ENCODE measurements at places on chromosomes 4 and X. TPM values are rescaled to one million over a fixed set of nuclear protein-coding genes. Genes with fewer than 3 reads are reported as not detected.

- no peak for DNase-seq
Observed at GRCh38 chr4:52358883-52359321, 300.2 kb downstream of the USP46 start.

- no peak for DNase-seq
Observed at GRCh38 chr4:76272073-76272472, 20.6 kb downstream of the FAM47E start.

DNA sequence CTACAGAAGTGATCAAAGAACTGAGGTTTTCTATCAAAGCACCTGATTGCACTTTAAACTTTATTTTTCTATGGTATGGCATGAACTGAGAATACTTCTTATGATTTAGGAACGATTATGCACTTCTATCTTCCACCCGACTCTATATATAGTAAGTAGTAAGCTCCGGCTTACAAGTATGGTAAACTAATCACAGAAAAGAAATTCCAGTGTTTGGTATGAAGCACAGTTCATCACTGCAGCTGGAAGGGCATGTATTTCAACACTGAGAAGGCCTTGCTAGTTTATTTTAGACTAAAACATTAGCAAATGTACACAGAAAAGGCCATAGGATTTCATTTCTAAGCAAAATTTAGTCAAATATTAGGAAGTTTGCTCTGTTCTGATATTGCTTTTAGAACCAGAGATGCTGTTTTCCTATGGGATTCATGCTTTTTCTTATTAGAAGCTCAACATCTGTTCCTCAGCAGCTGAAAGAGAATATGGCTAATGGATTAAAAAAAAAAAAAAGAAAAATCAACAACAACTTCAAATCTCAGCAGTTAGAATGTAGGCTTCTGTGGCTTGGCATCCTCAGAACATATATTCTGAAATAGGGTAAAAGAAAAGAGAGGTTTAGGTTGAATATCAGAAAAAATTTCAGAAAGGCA is 273.5 kb downstream of the C4orf33 start:
- DNase-seq, result no peak

DNA sequence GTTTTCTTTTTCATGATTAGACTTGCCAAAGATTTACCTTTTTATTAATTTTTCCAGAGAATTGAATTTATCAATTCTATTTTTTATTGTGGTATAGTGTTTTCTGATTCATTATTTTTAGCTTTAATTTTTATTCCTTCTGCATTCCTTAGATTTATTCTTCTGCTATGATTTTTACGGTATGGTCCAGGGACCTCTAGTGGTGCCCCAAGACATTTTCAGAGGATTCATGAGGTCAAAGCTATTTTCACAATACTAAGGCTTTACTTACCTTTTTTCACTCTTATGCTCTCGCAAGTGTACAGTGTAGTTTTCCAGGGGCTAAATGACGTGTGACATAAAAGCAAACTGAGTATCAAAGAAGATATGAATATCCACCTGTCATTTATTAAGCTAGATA is 8.0 kb downstream of the RADX start:
- peak; percentile 2 for DNase-seq

GRCh38 chr4:12488672-12489071 is 995.5 kb downstream of the RAB28 start:
- DNase-seq, result no peak

DNA sequence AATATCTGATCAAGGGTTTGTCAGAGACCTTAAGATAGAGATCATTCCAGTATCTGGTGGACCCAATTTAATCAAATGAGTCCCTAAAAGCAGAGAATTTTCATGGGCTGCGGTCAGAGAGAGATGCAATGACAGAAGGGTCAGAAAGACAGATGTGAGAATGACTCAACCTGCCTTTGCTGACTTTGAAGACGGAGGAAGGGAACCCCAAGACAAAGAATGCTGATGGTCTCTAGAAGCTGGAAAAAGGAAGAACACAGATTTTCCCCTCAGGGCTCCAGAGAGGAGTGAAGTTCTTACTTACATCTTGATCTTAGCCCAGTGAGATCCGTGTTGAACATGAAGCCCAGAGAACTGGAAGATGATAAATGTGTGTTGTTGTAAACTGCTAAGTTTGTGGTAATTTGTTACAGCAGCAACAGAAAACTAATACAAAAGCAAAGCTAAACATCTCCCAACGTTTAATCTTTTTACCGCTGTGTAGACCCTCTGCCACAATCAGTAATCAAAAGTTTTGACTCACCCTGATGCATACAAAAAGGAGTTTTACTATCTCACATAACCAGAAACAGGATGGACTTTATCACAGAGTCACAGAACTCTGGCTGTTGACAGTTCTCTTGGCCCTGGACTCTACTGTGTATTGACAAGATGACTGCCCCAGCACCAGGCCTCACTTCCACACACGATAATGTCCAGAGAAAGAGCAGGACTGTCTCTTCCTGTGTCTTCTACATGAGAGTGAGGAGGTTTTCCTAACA is 70.2 kb upstream of the MAGEB2 start:
- DNase-seq, result no peak

DNA sequence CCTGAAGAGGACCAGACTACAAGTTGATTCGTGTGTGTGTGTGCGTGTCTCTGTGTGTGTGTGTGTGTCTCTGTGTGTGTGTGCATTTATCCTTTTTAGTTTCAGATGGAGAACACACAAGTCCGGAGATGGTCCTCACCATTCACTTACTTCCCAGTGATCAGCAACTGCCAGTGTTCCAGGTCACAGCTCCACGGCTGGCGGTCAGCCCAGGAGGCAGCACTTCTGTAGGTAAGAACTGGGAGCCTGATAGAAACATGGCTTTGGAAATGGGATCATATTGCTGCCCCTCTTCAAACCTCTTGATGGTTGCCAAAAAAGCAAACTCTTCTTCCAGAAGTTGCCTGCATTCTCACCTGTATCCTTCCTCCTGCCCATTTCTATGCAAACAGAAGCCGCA is 122.6 kb upstream of the ANXA3 start:
- DNase-seq, result no peak

DNA sequence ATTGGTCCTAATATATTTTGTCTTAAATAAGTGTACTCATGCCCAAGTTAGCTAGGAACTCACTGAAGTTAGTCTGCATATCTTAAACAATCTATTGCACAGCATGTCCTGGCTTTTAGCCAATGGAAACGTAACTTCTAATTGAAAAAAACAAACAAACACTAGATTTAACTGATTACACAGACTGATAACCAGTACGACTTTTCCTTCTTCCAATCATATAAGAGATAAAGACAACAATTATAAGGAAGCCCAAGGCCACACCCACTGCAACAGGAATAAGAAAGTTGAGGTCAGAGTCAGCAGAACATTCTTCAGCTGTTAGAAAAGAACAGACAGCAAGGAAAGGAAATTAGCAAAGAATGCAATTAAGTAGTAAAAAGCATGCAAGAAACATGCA is 40.8 kb downstream of the LAMP2 start:
- peak; percentile 33 for DNase-seq

- no peak for DNase-seq
Observed at GRCh38 chr4:5746829-5747737, 36.1 kb downstream of the EVC start.

DNA sequence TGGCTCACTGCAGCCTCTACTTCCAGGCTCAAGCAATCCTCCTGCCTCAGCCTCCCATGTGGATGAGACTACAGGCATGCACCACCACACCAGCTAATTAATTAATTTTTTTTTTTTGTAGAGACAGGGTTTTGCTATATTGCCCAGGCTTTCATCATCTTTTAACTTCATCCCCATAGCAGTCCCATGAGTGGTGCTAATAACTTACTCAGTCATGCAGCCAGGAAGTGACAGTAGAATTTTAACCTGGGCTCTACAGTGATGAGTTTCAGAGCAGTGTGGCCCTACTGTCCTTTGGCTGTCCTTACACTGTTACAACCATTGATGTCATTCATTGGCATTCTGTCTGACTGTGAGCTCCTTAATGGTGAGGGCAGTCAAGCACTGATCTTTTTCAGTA is 3.9 kb upstream of the OCIAD2 start:
- no peak for DNase-seq

- no peak for DNase-seq
Observed at GRCh38 chr4:161791796-161792556, 371.8 kb downstream of the FSTL5 start.

DNA sequence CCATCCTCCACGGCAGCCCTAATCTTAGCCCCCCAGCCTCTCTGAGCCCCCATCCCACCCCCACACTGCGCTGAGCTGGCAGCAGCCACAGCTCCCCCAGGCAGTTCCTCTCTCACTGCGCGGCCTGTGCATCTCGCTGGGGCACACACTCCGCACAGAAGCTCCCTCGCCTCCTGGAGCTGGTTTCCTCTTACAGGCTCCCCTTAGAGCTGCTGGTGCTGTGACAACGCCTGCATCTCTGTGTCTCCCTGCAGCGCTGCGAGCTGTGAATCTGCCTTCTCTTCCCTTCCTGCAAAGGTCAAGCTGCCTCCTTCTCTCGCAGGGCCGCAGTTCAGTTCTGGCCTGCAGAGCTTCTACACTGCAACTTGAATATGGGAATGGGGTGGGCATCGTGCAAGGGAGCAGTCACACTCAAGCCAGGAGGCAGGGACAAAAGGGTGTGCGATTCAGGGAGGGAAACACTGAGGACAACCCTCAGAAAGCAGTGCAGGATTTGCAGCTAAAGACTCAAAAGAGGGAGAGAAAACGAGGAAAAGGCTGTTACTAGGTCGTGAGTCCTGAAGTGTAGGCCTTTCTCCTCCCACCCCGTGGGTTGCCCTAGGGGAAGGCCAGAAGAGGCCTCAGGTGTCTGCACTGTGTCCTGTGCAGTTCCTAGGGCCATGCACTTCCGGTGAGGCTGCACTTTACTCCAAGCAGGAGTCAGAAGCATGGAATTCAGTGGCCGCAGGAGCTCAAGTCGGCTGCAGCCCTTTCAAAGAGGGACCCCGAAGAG is 87.0 kb downstream of the BCOR start:
- DNase-seq, result peak; percentile 17

- peak; percentile 85 for DNase-seq
Observed at GRCh38 chrX:67604979-67605703, 61.3 kb downstream of the AR start.

- DNase-seq, result no peak
Observed at GRCh38 chr4:19756661-19757060, 495.0 kb upstream of the SLIT2 start.

DNA sequence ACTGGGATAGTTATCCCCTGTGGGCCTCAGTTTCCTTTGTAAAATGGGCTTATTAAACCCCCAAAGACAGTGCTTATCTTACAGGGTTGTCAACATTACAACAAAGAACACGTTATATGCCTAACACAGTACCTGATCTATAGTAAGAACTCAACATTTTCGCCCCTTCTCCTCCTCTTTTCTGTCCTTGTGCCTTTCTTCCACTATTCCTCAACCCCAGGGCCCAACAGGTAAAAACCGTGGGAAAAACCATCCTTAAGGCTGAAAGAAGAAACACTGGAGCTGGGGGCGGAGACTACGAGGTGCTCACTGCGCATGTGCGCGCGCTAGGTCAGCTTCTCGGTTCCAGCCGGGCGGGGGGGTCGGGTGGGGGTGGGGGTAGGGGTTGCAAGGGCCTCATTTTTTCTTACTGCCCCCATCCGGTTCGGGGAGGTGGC is 426 bp upstream of the XIAP start:
- DNase-seq, result no peak

GRCh38 chr4:77734928-77735327 is 84.2 kb downstream of the CNOT6L start:
- DNase-seq, result peak; percentile 6

Gene MAGEA2B
- total RNA-seq, result 2.2 TPM

Gene SPANXA1
- total RNA-seq, result not detected

Gene PQBP1
- 52.3 TPM for total RNA-seq

Gene IQCM
- not detected for total RNA-seq

Gene SAGE1
- total RNA-seq, result not detected

Gene GJB1
- total RNA-seq, result 1.1 TPM

Gene ADAM29
- total RNA-seq, result not detected

Gene CT45A3
- total RNA-seq, result not detected

Gene PPA2
- 47.1 TPM for total RNA-seq

Gene CHRNA9
- 0.51 TPM for total RNA-seq

Gene MCF2
- 0.16 TPM for total RNA-seq

Gene ADRA2C
- total RNA-seq, result 18.5 TPM

Gene GPAT3
- 2.6 TPM for total RNA-seq

Gene PF4V1
- not detected for total RNA-seq

All from SJCRH30 (cell line).